ENCODE measurements at places on chromosomes 3 and 15.
A peak's percentile ranks its signal among the peaks of the same experiment; 100 is the strongest.

DNA sequence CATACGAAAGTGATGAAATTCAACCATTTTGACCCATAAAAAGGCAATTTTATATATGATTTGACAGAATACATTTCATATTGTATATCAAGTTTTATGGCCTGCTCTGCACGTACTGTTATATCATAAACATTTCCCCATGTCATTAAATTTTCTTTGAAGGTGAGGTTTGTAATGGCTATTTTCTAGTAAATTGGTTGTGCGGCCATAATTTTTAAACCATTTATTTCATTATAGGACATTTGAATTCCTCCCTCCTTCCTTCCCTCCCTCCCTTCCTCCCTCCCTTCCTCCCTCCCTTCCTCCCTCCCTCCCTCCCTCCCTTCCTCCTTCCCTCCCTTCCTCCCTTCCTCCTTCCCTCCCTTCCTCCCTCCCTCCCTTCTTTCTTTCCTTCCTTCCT, 87.4 kb upstream of the AGBL1 start:
- DNase-seq, result no peak

DNA sequence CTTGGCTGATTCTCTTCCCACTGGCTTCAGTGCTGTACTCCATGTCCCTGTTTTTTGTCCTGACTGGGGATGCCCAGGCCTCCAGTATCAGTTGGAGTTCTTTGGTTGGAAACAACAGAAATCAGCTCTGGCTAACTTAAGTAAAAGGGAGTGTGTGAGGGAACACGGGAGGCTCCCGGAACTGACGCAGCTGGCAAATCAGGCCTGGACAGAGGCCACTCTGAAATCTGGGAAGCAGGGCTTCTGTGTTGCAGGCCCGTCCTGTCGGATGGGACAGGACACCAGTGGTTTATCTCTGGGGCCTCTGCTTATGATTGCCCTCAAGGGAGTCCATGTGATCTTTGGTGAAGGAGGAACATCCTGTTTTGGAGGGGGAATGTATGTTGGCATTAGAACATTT, 124.3 kb downstream of the CHCHD6 start:
- DNase-seq, result no peak

GRCh38 chr3:33887478-33887877, 89.0 kb downstream of the PDCD6IP start:
- no peak for DNase-seq

DNA sequence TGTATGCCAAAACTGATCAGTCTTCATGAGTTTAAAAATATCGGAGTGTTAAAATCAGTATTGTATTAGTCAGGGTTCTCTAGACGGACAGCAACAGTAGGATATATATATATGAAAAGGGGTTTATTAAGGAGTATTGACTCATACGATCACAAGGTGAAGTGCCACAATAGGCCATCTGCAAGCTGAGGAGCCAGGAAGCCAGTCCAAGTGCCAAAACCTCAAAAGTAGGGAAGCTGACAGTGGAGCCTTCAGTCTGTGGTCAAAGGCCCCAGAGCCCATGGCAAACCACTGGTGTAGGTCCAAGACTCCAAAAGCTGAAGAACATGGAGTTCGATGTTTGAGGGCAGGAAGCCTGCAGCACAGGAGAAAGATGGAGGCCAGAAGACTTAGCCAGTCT, 391.0 kb upstream of the CADM2 start:
- no peak for DNase-seq

DNA sequence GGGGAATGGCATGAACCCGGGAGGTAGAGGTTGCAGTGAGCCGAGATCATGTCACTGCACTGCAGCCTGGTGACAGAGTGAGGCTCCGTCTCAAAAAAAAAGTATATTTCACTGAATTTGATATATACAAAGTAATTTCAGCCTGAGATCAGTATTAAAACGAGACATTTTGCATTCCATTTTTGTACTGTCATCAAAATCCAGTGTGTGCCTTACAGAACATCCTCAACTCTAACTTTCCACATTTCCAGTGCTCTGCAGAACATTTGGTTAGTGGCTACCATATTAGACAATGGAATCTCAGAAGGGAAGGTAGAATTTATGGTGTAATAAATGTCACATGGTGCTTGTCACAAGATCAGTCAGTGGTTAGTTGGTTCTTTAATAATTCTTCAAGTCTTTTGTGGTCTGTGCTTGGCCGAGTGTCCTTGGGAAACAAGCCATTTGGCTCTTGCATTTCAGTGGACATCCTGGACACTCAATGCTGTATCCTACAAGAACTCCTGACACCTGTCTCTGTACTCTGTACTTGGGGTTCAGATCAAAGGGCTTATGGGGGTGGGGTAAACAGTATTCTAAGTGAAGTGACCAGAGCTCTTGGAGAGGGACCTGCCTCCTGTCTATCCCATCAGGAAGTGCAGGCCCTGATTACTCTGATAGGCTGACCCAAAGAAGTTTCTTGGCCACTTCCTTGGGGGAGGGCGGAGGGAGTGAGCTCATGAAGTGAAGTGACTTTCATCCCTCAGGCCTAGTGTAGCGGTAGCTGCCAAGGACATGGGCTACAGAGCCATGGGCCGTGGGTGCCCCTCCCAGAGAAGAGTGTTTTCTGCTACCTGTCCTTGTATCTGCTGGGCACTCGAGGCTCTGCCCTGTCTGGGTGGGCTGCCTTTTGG, 3.7 kb downstream of the ACVR2B start:
- no peak for DNase-seq

GRCh38 chr15:45921376-45921775, 286.5 kb downstream of the SQOR start:
- DNase-seq, result no peak

GRCh38 chr3:8317661-8318649, 183.7 kb upstream of the LMCD1 start:
- DNase-seq, result no peak

DNA sequence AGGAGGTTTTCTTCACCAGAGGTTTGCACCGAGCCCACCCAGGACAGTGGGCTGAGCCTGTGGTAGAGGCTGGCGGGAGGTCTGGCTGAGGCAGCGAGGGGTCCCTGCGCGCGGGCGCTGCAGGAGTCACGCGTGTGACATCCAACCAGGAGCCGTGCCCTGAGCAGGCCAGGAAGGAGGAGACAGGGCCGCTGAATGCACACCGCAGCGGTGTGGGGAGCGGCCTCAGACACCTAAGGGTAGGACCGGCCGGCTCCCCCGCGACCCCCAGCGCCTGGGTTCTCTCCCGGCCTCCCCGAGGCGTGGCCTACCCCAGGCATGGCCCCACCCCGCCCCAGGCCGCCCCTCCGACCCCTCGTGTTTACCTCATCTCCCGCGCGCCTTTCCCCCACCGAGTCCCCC, 412 bp downstream of the SLC41A3 start:
- DNase-seq, result peak; percentile 47

GRCh38 chr3:40631341-40631995, 106.7 kb downstream of the ZNF621 start:
- no peak for DNase-seq

DNA sequence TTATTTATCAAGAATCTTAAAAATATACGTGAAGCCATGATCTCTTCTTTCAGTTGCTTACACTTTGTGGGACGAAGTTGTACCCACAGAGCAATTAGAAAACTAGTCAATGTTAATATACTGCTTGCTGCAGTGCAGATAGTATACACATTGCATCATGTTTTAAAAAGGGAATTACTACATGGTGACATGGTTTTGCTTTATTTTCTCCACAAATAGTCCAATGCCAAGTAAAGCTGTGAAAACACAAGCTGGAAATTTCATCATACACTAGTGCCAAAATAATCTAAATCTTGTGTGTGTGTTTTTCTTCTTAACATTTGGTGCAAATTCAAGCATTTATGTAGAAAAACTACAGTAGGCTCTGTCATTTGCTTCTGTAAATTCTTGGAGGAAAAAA, 233.0 kb downstream of the EPHA3 start:
- no peak for DNase-seq

DNA sequence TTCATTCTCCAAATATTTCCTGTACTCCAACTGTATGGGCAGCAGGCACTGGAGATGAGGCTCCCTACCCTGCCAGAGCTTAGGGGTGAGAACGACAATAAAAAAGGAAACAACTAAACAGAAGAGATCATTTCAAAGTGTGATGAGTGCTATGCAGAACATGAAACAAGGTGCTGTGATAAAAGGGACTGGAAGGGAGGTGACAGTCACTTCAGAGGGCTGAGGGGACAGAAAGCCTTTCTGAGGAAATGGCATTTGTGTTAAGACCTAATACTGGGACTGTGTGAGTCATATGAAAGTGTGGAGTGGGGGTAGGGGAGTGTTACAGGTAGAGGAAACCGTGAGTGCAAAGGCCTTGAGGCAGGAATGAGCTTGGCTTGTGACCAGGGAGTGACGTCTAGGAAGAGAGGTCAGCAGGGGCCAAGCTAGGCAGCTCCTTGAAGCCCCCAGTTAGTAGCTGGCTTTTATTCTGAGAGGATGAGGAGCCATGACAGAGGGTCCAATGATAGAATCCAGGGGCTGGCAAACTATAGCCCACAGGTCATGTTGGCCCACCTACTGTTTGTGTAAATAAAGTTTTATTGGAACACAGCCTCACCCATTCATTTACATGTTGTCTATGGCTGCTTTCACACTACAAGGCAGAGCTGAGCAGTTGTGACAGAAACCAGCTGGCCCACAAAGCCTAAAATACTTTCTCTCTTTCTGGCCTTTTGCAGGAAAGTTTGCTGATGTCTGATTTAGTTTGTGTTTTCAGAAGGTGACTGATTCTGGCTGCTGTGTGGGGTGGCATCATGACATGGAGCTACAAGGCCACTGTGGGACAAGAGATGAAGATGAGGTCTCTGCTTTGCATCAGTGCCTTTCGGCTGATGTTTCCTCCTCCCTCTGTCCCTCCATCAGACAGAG, 56.6 kb downstream of the LSM3 start:
- DNase-seq, result no peak

Measured in stimulated activated CD4-positive, alpha-beta T cell treated with anti-CD3 and anti-CD28 coated beads, TNF-alpha, amount 100 ng/mL, for 24 hours (primary cell).